Renal cortex interstitium (tissue), 15 donors: ENCODE measurements at places on chromosomes 1 and 21. TPM values are rescaled to one million over a fixed set of nuclear protein-coding genes. Genes with fewer than 3 reads are reported as not detected.

Gene SLC5A3
- 35.4 TPM for polyA plus RNA-seq

- no peak for DNase-seq
Observed at GRCh38 chr1:241846862-241847539, 1.0 kb upstream of the EXO1 start.

DNA sequence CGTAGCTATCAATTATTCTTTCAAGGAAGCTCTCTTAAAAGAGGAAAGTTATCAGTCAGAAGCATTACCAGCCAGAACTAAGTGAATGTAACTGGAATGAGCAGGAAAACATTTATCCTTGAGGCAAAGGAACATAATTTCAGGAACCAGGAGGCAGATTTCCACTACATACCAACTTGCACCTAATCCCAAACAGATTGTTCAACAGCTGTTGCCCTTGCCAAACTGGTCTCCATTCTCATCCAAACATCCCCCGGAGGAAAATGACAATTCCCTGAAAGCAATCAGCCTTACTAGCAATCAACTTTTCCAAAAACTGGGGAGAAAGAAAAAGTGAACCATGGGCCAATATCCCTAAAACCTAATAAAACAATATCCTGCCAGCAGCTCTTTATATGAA, 35.0 kb downstream of the ENAH start:
- DNase-seq, result no peak

Gene CRABP2
- polyA plus RNA-seq, result 120 TPM
